Activated CD4-positive, alpha-beta memory T cell treated with anti-CD3 and anti-CD28 coated beads, Interleukin-2, amount 10 ng/mL, durations not matched to agents 7 days and 5 days (primary cell): ENCODE measurements at places on chromosomes 7 and 10. TPM values are rescaled to one million over a fixed set of nuclear protein-coding genes. Genes with fewer than 3 reads are reported as not detected.

Gene BCAP29
- total RNA-seq, result 49.1 TPM

GRCh38 chr10:35043796-35044344, 46.3 kb downstream of the CUL2 start:
- H3K36me3 ChIP-seq, result peaks cover 46% of the 10 kb centered on the region
- no peak for DNase-seq
- H3K4me3 ChIP-seq, result no peak overlapping the region
- H3K27me3 ChIP-seq, result no peaks in the 10 kb centered on the region

DNA sequence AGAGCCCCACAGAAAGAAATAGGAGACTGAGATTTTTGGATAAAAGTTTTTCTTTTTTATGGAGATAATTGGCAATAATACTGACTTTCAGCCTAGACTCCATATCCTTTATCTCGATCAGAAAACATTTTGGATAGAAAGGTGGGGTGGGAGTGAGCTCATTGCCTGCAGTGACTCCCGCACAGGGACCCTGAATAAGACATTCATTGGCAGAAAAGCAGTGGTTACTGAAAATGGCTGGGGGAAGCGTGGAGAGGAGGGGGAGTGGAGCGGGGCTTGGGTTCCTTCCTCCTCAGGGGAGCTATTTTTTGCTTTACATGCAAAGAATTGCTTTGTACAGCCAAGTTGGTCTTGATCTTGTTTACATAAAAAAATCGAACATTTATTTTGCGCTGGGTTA, 90.4 kb upstream of the BMPER start:
- no peak overlapping the region for H3K4me3 ChIP-seq
- no peaks in the 10 kb centered on the region for H3K27me3 ChIP-seq
- no peaks in the 10 kb centered on the region for H3K4me1 ChIP-seq

DNA sequence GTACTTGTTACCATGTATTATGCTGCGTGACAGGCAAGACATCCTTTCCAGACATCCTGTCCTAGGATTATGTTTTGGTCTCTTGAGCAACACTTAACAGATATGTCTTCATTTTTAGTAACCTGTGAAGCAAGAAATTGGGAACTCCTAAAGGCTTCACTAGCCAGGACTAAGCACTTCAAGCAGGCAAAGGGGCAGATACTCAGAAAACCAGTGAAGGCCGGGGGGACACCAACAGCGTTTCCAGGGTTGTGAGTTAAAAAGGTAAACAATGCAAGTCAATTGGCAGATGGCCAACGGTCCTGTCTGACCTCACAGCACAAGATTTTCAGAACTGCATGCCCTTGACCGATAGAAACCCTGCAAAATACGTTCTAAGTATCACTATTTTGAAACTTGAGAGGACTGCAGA, 77.6 kb upstream of the SFMBT2 start:
- H3K27me3 ChIP-seq, result no peaks in the 10 kb centered on the region
- peaks cover 58% of the 10 kb centered on the region for H3K4me1 ChIP-seq
- no peak for DNase-seq
- no peak overlapping the region for H3K27ac ChIP-seq

- H3K4me3 ChIP-seq, result no peak overlapping the region
- no peak overlapping the region for H3K27ac ChIP-seq
- H3K4me1 ChIP-seq, result no peaks in the 10 kb centered on the region
- H3K27me3 ChIP-seq, result no peaks in the 10 kb centered on the region
- no peak for DNase-seq
Observed at GRCh38 chr10:60172363-60172990, 217.2 kb downstream of the ANK3 start.

- H3K36me3 ChIP-seq, result no peaks in the 10 kb centered on the region
- H3K27ac ChIP-seq, result no peak overlapping the region
- H3K4me3 ChIP-seq, result no peak overlapping the region
- DNase-seq, result no peak
- H3K27me3 ChIP-seq, result no peaks in the 10 kb centered on the region
- no peaks in the 10 kb centered on the region for H3K4me1 ChIP-seq
Observed at GRCh38 chr7:146862415-146862814, 745.8 kb downstream of the CNTNAP2 start.

DNA sequence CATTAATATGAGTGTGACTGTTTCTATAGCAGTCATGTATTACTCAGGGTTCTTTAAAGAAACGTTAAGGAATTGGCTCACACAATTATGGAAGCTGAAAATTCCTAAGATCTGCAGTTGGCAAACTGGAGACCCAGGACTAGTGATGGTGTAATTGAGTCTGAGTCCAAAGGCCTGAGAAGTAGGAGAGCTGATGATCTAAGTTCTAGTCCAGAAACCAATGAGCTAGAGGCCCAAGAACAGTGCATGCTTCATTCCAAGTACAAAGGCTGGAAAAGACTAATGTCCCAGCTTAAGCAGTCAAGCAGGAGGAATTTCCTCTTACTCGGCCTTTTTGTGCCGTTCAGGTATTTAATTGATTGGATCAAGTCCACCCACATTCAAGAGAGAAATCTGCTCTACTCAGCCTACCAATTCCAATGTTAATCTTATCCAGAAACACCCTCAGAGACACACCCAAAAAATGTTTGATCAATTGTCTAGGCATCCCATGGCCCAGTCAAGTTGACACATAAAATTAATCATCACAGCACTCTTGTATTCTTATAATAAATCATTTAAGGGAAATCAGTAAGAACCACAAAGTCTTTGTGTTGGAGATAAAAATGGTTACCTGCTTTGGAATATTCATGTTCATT, 312.1 kb downstream of the PRKG1 start:
- no peaks in the 10 kb centered on the region for H3K4me1 ChIP-seq
- no peaks in the 10 kb centered on the region for H3K36me3 ChIP-seq
- no peaks in the 10 kb centered on the region for H3K27me3 ChIP-seq
- H3K27ac ChIP-seq, result no peak overlapping the region
- no peak for DNase-seq
- no peak overlapping the region for H3K4me3 ChIP-seq

Gene NACAD
- total RNA-seq, result not detected

Gene CYP2C19
- 0.13 TPM for total RNA-seq

Gene BEND7
- total RNA-seq, result not detected

- H3K4me3 ChIP-seq, result no peak overlapping the region
- DNase-seq, result no peak
- no peaks in the 10 kb centered on the region for H3K36me3 ChIP-seq
- H3K4me1 ChIP-seq, result peaks cover 12% of the 10 kb centered on the region
- H3K27me3 ChIP-seq, result peaks cover 14% of the 10 kb centered on the region
Observed at GRCh38 chr10:1361411-1362105, 305.4 kb downstream of the WDR37 start.

- no peak overlapping the region for H3K27ac ChIP-seq
- no peaks in the 10 kb centered on the region for H3K36me3 ChIP-seq
- peaks cover 20% of the 10 kb centered on the region for H3K27me3 ChIP-seq
- H3K4me1 ChIP-seq, result peaks cover 21% of the 10 kb centered on the region
- H3K4me3 ChIP-seq, result no peak overlapping the region
- no peak for DNase-seq
Observed at GRCh38 chr10:89355394-89355931, 22.4 kb upstream of the IFIT1B start.

DNA sequence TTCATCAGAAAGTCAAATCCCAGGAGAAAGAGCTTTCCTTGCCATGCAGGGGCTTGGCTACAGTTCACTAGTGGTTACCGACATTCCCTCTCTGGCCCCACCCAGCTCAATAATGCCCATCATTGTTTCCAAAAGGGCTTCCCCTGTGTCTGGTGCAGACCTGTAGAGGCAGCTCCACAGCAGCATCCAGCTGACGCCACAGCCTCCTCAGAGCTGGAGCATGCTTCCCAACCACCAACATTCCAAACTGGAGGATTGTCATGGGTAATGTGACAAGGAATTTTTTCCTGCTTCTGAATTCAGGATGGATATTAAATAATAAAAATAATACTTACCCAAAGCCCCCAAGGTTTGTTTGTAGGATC, 77.4 kb downstream of the ZNF365 start:
- H3K4me3 ChIP-seq, result no peak overlapping the region
- H3K27me3 ChIP-seq, result peaks cover 7% of the 10 kb centered on the region
- DNase-seq, result no peak
- peaks cover 8% of the 10 kb centered on the region for H3K4me1 ChIP-seq

DNA sequence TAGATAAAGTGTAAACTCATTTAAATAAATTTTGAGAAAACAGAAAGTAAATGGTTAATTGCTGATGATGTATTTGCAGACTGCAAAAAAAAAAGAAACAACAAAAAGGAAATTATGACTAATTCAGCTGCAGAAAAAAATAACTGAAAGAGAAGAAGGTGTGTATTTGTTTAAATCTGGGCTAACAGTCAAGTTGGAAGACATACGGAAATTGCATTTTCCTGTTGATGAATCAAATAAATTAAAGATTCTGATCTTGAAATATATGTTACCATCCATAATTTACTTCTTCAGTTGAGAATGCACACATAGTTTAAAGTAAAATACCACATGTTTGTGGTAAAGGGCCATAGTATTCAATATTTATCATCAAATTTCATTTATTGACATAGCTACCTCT, 19.3 kb upstream of the ING3 start:
- no peaks in the 10 kb centered on the region for H3K36me3 ChIP-seq
- peaks cover 9% of the 10 kb centered on the region for H3K27me3 ChIP-seq
- H3K4me1 ChIP-seq, result peaks cover 5% of the 10 kb centered on the region
- H3K27ac ChIP-seq, result no peak overlapping the region
